GM03348 (cell line): ENCODE measurements at places on chromosomes 7 and 10.
A peak's percentile ranks its signal among the peaks of the same experiment; 100 is the strongest.

DNA sequence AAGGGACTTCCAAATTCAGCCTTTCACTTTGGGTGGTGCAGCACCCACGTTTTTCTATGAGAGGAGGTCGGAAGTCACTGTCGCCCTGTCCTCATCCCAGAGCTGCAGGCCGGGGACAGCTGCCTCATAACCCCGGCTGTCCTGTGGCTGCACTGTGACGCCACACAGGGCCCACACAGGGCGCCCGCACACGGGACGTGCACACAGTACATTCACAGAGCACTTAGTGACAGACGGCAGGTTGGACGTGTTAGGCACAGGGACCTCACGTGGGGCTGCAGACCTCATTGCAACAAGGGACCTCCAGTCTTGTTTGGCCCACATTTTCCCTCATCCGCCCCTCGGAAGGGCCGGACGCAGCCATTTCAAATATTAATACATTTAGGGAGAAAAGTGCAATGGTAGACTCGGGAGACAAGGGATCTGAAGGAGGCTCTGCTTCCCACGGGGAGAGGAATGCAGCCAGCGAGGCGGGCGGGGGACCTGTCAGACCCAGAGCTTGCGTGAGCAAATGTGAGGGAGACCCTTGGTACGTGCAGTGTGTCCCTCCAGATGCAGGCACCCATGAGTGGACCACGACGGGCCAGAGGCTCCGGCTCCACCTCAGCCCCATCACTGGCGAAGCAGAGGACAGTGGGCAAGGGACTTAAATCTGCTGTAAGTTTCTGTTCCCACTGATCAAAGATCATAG, 86.7 kb downstream of the VOPP1 start:
- no peak for DNase-seq

DNA sequence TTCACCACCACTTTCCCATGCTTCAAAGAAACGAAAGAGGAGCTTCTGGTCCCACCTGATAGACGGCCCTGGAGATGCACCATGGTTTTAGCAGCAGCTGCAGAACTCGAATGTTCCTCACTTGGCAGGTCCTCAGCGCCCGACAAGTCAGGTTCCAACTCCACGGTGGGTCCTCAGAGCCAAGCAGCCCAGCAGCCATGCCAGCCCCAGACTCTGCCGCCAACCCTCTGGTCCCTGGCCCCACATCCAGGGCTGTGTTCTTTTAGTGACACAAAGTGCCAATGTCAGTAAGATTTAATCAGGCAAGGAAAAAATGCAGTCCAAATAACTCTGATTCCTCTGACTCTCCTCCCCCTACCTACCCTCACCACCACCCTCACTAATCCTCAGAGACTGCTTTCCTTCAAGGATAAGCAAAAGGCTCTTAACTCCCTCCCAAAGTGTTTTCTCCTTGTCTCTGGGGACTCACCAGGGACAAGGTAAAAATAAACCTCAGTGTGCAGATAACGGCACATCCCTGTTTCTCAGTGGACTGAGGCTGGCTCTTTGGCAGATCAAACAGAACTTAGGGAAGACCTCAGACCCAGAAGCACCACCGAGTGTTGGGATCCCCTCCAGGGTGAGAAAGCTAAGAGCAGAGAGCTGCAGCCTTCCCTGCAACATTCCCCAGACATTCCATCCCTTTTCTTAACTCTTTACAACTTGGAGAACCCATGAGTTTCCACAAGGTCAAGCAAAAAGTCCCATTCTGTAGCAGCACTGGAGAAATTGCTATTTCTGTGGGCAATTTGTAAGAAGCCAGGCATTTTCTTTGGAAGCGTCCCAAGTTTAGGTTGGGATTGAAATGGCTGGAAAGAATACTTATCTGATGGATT, 358.9 kb downstream of the FRMD4A start:
- peak; percentile 54 for DNase-seq

GRCh38 chr7:128177768-128178550, 63.1 kb upstream of the LEP start:
- no peak for DNase-seq

DNA sequence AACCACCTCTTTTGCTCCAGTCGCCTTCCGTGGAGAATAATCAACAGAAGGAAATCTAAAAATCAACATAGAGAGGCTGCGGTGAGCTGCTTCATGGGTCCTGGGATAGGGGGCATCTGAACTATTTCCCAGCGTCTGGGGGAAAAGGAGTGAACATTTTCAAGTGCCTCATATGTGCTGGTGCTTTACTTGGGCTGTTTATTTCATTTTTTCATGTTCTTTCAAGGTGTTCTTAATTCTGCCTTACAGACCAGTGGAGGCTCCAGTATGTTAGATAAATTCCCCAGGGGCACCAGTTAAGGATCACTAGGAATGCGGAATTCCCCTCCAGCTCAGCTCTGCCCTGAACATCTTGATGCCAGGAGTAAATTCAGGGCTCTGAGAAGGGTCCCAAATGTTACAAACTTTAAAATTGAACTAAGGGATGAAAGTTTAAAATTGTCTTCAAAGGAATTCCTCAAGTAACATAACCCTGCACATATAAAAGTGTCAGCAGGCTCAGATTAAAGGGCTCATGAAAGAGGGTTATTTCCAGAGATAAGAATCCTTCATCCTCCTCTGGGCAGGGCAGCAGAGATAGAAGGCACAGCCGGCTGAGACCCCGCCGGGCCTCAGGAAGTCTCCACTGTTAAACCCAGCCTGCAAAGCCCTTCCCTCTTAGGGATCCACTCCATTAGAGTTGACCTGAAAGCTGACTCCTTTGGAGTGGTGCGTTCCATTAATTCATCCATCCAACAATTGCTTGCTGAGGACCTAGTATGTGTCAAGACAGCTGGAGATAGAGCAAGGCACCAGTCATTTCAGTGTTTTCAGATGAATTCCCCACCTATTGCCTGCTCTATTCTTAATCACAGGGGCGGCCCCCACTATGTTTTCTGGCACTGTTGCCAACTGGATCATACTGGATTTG, 345.8 kb downstream of the KCNMA1 start:
- DNase-seq: peak; percentile 48

GRCh38 chr10:17009212-17009700, 120.4 kb downstream of the CUBN start:
- peak; percentile 57 for DNase-seq

DNA sequence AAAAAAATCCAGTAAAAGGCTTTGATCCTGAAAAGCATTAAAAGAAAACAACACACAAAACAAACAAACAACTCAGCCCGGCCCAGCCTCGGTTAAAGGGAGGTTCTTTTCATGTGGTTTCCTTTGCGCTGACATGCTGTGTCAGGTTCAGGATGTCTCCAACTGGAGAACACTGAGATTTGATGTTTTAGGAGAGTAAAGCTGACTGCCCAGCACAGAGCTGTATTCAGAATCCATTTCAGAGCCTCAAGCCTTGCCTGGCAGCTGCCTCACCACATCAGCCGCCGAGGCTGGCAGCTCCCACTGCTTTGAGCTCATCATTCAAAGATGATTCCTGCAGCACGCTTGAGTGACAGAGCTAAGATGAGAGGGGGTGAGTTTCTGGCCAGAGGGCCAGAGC, 205.8 kb upstream of the LYZL1 start:
- DNase-seq: no peak

DNA sequence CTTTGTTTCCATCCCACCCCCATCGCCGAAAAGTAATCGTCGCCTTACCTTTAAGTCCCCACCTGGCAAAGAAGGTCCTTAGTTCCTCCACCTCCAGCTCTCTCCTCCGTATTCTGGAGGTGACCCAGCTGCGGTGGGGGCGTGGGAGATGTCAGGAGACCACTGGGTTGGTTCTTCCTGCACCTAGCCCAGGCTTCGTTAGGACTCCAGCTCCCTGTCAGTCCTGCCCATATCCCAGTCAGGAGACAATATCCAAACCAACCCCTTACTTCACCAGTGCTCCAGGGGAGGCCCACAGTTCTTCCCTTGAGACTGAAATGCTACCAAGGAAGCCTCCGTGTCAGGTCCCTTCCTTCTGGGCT, 693 bp downstream of the ADIRF start:
- DNase-seq: peak; percentile 12

- DNase-seq: no peak
Measured at GRCh38 chr10:13633689-13634088, 46.9 kb downstream of the PRPF18 start.

GRCh38 chr7:143399151-143399550, 9.5 kb downstream of the EPHA1 start:
- DNase-seq: no peak

DNA sequence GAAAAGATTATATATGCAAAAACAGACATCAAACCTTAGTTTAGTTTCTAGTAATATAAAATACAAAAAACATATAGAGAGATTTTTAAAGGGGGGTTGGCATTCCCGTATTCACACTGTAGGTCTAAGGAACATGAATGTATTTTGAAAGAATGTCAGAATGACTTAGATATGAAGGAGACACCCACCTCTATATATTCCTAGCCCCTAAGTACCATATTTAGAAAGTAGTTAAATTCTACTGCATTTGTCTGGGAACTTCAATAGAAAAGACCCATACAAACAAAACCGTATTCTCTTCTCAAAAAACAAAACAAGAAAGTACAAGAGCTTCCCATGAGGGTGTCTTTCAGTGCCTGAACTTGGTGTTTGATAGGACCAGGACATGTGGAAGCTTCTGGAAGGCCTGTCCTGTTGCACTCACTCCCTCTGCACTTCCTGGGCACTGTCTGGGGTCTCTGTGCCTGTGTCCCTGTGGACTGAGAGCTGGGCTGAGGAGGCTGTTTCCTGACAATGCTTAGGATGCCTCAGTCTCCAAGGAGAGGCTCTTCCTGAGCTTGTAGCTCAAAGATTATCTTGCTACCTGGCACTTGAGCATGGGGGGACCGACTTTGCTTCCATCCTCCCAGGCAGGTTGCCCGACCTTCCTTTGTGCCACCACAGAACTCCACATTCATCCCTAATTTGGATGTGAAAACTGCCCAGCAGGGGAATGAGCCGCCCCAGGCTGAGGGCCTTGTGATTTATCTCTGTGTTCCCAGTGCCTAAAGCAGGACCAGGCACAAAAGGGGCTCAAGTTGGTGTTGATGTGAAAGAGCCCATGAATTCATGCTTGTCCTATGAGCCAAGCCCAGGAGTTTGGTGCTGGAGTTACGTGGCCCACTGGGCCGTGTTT, 44.4 kb upstream of the KLF6 start:
- DNase-seq: peak; percentile 28
